ENCODE measurements at places on chromosomes 16 and 17. TPM values are rescaled to one million over a fixed set of nuclear protein-coding genes. Genes with fewer than 3 reads are reported as not detected.

Gene KRTAP9-8
- not detected for total RNA-seq

Gene SRSF1
- total RNA-seq: 421 TPM

Gene KRT40
- not detected for total RNA-seq

Gene ACAP1
- 1.3 TPM for total RNA-seq

Gene LDHD
- total RNA-seq: 0.12 TPM

Gene PABPN1L
- total RNA-seq: not detected

Measured in smooth muscle cell of the coronary artery (primary cell).